ENCODE measurements at places on chromosomes 7 and 10.

- no peak for DNase-seq
Observed at GRCh38 chr7:106064771-106065574, 47.1 kb downstream of the SYPL1 start.

DNA sequence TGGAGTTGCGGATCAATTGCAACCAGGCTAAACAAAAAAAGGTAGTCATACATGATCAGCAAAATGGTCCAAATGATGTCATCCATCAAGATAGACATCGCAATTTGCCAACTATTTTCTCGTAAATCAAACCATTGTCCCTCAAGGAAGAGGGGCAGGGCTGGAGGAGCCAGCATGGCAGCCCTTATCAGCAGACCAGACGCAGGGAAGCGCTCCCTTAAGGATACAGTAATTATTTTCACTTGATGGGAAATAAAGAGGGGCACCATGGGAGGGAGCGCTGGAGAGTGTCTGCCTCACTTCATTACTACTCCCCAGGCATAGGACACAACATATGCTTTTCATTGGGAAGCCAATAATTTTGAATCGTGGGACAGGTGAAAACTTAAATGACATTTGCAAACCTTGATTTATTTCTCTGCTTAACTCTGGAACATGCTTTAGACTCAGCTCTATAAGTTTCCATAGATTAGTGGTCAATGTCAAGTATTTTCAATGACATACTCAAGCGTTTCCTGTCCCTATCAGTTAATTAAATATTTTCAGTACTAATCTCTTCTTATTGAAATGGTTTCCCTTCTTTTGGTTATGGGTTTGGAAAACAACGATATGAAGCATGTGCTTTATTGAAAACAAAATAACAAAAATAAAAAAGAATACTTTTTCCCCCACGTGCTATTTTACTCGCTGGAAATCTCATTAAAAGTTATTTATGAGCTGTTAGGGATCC, 202.4 kb upstream of the HABP2 start:
- no peak for DNase-seq

DNA sequence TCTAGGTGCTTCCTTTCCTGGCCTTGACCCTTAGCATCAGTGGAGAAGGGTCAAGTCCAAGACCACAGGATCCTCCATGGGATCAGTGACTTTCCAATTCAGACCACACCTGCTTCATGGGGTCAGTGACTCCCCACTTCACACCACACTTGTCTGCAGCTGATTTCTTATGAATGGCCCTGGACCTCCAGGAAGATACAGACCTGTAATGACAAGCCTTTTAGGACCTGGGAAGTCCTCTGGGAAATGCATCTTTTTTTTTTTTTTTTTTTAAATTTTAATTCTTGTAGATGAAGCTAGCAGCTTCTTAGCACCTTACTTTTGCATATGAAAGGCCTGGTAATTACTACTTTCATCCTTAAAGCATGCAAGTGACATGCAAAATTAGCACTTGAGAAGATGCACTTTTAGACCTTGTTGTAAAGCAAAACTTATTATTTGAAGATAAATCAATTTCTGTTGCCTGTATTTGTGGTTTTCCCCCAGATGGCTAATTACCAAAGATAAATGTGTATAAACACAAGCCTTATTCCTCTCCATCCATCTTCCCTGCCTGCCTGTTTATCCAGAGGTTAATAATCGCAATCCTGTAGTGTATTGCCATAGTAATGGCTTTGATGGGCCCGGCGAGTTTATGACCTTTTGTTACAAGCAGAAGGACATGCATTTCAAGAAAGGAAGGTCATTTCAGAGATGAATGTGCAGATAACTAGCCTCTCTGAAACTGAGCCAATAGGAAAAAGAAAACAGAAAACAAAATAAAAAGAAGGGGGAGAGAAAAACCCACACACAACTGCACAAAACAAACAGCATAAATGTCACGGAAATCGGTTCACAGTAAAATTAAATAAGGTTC, 1018.7 kb downstream of the TYW1 start:
- DNase-seq, result no peak

DNA sequence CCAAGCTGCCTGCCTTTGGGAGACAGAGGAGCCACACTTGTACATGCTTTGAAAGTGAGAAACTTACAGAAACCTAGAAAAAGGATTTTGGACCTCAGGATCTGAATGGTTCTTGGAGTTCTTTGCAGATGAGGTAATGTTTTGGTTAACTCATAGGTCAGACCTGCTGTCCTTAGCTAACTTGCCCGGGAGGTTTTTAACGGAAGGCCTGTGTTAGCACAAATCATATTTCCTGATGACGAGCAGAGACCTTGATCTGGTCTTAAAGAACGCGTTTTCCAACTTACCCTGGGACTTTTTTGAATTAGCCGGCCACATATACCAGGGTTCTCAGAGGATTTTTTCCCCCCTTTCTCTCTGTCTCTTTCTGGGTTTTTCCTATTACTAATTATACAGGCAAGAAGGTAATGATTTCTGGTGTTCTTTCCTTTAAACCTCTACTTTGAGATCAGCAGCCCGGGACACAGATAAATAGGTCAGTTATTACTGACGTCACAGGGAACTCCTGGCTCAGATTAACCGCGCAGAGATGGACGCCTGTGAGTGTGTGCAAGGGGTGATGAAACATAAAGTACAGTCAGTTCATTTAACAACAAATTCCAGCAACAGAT, 101.7 kb upstream of the KLF6 start:
- DNase-seq, result no peak

DNA sequence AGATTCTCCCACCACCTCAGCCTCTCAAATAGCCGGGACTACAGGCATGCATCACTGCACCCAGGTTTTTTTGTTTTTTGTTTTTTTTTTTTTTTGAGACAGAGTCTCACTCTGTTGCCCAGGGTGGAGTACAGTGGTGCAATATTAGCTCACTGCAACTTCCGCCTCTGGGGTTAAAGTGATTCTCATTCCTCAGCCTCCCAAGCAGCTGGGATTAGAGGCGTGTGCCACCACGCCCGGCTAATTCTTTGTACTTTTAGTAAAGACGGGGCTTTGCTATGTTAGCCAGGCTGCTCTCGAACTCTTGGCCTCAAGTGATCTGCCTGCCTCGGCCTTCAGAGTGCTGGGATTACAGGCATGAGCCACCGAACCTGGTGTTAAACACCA, 107.5 kb upstream of the KIF5B start:
- DNase-seq, result no peak

DNA sequence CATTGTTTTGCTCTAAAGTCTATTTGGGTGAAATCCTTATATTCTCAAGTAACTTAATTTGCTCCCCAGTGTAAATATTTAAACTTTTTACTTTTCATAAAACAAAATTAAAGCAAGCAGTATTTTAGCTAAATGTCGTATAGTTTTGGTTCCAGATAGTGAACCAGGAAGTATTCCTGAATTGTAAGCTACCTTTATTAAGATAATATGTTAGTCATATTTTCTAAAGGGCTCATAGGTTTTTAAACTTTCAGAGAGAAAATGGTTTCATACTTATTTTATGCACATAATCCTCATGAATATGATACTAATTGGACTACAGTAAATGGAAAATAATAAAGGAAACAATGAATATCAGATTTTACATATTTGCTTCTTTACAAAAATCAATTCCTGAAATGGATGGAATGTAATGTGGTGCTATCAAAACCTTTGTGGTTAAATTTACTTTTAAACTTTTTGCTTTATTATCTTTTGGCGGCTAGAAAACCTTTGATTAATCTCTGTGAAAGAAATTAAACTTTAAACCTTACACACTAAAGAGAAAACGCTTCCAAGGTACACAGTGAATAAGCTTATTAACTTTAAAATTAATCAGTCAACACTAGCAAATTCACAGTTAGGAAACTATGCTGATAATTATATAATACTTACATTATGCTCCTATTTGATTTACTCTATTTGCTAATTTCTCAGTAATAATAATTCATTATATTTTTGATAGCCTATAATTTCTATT, 76.6 kb upstream of the RHOBTB1 start:
- DNase-seq, result no peak

DNA sequence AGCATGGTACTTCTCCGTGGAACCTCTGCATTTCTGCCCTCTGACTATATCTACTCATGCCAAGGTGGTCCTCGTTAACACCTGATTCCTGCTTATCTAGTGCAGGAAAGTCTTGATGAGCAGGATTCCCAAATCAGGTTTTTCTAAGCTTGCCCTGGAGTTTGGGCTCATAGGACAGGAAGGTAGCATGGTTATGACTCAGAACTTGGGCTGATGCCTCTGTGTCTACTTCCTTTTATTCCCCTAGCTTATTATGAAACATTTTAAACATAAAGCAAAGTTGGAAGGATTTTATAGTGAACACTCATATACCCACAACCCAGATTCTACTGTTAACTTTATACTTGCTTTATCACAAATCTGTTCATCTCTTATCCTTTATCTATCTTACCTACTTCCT, 5.6 kb downstream of the SUFU start:
- no peak for DNase-seq
